Renal pelvis (tissue), 12 donors: ENCODE measurements at places on chromosomes 5 and 9. TPM values are rescaled to one million over a fixed set of nuclear protein-coding genes. Genes with fewer than 3 reads are reported as not detected.

- no peak for DNase-seq
Observed at GRCh38 chr9:70574151-70574837, 159.8 kb upstream of the KLF9 start.

DNA sequence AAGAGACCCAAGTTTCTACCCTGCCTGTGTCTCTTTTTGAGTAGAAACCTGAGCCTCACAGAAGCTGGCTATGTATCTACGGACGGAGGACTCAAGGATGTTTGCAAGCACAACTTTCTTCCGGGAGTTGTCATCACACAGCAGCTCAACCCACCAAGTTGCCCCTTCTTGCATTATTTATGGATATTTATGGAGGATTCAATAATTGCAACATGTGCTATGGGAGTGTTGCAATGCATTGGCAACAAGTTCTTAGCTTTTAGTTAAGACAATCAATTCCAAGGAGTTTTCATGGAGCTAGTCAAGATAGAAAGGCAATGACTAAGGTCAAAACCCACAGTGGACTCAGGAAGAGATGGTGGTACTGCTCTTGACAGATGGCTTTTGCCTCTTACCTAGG lies 336.9 kb downstream of the ENC1 start:
- no peak for DNase-seq

- DNase-seq: no peak
Observed at GRCh38 chr5:131671409-131671808, 36.4 kb upstream of the RAPGEF6 start.

DNA sequence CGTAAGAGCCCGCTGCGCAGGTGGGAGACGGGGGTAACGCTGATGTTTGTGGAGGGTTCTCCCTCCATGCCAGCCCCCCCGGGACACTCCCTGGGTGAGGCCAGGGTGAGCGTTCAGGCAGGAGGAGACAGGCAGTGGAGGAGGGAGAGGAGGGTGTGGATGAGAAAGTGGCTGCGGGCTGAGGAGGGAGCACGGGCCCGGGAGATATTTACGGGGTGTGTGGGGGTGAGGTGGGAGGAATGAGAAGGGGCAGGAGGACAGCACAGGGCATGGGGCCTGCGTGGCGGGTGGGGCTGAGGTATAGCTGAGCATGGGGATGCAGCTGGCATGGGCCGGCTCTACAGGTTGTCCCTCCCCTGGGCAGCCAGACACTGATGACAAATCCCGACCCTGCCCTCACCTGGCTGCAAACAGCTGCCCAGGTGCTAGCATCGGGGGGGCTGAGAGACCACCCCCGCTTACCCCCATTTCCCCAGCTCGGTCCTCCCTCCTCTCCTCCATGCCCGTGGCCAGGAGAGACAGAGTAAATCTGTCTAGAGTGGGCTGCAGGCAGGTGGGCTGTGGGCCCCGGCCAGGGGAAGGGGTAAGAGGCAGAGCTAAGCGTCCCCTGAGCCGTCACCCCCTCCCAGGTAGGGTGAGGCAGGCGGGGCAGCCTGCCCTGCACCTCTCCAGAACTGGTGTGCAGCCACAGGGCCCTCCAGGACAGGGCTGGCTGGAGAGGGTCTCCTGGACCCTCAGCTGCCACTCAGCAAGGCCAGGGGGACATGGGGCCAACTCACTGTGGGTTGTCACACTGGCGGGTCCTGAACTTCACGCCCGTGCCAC lies 79.2 kb downstream of the ZNF354C start:
- DNase-seq: no peak

DNA sequence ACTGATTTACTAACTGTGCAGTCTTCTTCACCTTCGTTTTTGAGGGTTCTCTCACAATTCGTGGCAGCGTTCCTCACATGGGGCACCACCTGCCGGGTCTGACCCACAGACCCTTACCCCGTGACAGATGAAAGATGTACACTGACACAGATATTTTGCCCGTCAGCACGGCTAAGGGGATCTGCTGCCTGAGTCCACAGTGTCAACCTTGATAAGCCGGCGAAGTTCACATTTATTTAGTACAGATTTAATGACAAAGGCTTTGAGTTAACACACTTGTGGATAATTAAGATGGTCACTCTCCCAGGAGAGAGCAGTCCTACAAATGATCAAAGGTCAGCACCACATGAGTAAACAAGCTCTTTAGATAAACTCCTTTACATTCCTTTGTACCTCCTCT lies 15.9 kb upstream of the TEX10 start:
- no peak for DNase-seq

DNA sequence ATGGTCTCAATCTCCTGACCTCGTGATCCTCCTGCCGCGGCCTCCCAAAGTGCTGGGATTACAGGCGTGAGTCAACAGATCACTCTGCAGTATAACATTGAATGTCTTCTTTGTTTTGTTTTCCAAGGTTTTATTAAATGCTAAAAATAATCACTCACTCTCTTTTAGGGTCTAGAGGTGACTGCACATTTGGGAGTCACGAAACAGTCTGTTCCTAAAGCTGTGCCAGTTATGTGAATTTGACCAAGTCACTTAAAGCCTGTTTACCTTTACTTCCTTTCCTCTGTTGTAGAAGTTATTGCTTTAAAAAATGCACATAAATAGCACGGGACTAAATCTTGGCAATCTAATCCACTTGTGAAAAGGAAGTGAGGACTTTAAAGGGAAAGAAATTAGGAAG lies 304.9 kb upstream of the PTGER4 start:
- DNase-seq: no peak

DNA sequence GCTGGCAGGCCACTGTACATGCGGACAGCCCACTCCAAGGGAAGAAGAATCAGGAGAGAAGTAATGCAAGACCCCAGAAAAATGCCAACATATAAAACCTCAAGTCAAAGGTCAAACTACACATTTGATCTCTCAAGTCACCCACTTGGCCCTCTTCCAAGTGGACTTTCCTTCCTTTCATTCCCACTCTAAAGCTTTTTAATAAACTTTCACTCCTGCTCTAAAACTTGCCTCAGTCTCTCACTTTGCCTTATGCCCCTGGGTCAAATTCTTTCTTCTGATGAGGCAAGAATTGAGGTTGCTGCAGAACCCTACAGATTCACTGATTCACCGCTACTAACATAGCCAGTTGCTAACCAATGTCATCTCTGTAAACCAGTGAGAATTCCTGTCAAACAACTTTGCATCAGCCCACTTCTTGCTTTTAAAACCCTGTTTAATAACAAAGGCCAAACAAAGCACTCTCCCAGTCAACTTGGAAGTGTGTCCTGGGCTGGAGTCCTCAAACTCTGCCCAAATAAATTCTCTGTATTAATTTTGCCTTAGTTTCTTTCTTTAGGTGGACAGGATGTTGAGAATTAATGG lies 6.9 kb upstream of the ATP6V1G1 start:
- DNase-seq: no peak

DNA sequence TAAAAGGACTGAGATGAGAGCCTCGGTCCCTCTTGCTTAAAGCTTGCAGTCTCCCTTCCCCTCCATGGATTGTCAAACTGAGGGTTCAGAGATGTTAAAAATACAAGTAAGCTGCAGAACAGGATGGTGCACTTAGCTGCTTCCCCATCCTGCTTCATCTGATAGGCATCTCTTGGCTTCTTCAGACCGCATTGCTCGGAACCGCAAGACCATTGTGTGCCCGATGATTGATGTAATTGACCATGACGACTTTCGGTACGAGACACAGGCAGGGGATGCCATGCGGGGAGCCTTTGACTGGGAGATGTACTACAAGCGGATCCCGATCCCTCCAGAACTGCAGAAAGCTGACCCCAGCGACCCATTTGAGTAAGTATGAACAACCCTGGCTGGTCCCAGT lies 65.5 kb upstream of the SAP30L start:
- DNase-seq: no peak

DNA sequence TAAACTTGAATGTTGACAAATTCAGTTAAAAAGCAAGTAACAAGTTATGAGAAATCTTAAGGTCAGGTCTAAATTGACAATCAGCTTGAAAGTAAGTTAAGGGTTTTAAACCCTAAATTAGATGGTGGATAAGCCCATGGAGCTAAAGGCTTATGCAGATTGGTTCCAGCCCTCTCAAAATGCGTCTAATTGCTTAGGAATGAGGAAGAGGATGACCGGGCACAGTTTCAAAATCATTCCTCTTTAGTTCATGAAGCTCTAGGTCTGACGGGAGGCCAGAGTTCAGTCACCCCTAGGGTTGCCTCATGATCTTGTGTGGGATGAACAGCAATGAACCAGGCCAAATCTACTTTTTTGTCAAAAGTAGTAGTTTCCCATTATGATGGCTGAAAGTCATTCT lies 75.4 kb downstream of the SLC38A9 start:
- peak; percentile 54 for DNase-seq

DNA sequence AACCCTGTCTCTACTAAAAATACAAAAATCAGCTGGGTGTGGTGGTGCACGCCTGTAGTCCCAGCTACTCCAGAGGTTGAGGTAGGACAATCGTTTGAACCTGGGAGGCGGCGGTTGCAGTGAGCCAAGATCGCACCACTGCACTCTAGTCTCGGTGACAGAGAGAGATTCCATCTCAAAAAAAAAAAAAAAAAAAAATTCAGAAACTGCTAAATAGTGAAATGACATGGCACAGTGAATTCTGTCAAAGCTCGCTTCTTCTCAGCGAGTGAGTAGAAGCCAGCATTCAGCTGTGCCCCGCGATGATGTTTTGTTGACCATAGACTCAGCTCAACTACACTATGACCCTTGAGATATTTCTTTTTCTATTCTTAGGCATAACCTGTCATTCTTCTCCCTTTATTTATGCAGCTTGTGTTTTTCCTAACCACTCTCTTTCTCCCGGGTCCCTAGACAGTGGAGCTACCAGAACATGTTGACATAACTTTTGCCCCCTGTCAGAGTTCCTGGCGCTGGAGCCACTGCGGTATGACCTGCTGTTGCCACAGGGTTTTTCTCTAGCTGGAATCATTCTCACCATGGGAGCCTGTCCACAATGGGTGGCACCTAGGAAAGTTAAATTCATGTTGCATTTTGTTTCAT lies 13.5 kb upstream of the IQGAP2 start:
- DNase-seq: no peak

DNA sequence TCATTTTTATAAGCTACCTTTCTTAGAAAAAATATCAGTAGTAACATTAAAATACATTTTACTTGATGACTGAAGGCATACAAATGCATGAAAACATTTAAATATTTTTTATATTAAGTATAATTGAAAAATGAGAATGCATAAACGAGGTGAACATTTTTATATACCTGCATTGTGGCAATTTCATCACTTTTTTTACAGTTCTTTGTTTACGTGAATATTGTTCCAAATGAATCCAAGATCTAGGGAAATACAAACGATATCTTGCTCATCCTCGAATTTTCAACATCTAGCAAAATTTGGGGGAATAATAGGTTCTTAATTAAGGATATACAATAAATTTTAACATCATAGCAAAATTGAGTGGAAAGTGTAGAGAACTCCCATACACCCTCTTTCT lies 45.5 kb upstream of the ALDH1A1 start:
- no peak for DNase-seq

DNA sequence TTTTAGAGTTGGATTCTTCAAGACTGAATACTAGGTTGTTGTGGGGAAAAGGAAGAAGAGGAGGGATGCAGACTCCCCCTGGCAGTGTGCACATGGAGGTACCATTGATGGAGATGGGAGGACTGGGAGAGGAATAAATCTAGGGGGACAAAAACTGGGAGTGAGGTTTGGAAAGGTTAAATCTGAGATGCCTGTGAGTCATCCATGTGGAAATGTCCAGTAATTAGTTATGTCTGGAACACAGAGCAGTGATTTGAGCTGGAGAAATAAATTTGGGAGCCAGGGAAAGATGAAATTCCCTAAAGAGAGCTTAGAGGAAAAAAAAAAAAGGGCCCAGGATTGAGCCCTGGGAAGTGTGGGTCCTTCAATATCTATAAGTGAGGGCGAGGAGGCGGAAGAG lies 8.0 kb upstream of the CCIN start:
- no peak for DNase-seq

DNA sequence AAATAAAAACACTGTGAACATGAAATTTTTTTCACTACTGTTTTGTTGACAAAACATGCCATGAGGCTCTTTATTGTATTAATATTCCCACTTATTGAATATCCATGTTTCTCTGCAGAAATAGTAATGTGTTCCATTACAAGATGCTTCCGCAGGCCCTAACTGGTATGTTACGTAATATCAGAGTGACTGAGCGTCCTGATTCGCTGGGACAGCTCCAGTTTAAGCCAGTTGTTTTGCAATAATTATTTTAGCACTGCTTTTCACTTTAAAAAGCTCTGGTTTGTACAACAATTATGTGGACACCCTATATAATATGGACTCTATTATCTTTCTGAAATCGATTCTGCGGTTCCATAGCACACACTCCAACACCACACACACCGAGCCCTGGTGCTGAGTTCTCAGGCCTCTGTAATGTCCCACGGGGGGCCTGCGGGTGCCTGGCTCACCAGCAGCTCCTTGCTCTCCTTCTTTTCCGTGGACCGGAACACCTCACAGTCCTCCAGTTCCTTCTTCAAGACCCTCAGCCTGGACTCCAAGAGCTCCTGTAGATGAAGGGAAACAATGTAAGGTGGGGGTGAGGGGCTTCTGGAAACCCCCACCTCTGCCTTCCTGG lies 1.8 kb downstream of the TRIM7 start:
- no peak for DNase-seq

- DNase-seq: peak; percentile 44
Observed at GRCh38 chr9:10366171-10366779, 246.5 kb downstream of the PTPRD start.

DNA sequence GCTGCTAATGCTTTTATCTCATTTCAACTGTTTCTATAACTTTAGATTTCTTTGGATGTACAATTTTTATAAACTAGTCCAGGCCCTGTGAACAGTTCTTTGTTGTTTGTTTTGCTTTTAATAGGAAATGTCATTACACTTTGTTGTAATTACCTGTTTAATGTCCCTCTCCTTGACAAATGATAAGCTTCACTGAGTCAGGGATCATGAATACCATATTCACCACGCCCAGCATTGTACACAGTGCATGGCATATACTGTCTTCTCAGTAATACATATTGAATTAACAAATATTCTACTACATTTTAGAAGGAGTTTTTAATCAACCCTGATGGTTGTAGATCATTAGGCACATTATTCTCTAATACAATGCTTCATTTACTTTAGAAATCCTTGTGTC lies 1105.0 kb downstream of the MAT2B start:
- no peak for DNase-seq

DNA sequence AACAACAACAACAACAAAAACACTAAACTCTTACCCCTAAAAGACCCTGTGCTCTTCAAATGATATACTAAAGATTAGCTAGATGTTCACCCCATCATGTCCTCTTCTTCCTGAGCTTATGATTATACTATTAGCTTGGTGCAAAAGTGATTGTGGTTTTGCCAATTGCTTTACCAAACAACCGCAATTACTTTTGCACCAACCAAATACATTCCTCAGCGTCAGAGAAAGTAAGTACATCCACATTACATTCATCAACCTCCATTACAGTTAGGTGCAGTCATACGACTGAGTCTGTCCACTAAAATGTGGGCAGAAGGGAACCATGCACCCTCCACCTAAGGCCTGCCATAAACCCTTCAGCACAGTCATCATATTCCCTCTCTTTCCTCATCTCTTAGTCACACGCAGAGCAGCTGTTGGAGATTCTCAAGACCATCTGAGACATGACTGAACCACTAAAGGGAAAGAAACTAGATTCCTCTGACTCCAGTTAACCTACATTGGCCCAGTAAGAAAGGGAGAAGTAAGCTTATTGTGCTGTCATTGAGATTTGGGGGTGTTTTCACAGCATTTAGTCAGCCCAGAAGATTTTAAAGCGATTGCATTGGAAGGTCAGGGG lies 181.6 kb upstream of the TLE4 start:
- DNase-seq: no peak

Gene GABRA1
- polyA plus RNA-seq: not detected

Gene ANKRD18A
- polyA plus RNA-seq: 5.8 TPM

Gene FAXDC2
- polyA plus RNA-seq: 31.6 TPM

Gene OMD
- polyA plus RNA-seq: 0.30 TPM

Gene ARSB
- polyA plus RNA-seq: 23.0 TPM

Gene TMEM171
- 5.2 TPM for polyA plus RNA-seq

Gene BAAT
- 0.47 TPM for polyA plus RNA-seq
